ENCODE measurements at places on chromosomes 11 and 22.
A peak's percentile ranks its signal among the peaks of the same experiment; 100 is the strongest.

DNA sequence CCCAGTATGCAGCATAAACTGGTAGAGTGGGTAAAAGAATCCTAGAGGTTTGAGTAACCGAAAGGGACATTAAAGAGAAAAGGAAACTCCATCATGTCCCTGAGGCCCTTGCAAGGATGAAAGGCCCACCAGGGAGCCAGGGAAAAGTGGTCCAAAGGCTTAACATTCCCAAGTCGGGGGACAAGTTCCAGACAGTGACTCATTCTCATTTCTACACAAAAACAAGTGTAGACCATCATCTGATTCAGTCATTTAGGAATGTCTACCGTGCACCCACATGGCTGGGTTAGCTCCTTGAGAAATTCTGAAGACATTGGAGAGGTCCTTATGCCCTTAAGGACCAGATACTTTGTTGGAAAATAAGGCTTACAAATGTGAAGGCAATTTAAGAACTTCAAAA, 4.8 kb upstream of the NOX4 start:
- DNase-seq = no peak

- no peak for DNase-seq
Observed at GRCh38 chr22:50702261-50702671, 29.6 kb downstream of the SHANK3 start.

DNA sequence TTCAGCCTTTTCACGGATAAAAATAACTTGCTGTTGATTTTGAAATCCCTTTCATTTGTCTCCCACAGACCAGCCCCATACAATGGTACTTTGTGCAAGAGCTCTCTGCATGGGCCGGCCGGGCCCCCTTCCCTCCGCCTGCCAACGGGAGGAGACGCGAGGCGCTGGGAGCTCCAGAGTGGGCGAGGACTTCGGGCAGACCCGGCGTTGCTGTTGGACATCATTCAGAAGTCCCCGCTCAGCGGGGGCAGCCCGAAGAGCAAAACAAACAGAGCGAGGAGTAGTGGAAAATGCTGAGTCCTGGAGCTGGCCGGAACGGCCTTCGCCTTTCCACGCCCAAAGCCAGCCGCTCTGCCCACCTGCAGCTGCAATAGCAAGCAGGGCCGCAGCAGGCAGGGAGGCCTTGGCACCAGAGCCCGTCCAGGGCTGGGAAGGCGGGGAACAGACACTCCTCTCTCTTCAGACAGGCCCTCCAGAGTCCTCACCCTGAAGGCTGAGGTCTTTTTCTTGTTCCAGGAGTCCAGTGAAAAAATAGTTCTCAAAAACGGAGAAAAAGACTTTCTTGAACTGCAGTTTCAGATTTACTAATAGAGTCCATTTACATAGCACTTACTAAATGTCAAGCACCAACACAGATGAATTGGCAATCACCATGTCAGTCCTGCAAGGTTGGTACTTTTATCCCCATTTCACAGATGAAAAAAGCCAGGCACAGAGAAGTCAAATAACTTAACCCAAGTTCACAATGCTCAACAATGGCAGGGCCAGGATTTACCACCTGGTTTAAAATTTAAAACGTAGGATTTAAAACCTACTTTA, 135.5 kb downstream of the ETS1 start:
- DNase-seq = peak; percentile 36

DNA sequence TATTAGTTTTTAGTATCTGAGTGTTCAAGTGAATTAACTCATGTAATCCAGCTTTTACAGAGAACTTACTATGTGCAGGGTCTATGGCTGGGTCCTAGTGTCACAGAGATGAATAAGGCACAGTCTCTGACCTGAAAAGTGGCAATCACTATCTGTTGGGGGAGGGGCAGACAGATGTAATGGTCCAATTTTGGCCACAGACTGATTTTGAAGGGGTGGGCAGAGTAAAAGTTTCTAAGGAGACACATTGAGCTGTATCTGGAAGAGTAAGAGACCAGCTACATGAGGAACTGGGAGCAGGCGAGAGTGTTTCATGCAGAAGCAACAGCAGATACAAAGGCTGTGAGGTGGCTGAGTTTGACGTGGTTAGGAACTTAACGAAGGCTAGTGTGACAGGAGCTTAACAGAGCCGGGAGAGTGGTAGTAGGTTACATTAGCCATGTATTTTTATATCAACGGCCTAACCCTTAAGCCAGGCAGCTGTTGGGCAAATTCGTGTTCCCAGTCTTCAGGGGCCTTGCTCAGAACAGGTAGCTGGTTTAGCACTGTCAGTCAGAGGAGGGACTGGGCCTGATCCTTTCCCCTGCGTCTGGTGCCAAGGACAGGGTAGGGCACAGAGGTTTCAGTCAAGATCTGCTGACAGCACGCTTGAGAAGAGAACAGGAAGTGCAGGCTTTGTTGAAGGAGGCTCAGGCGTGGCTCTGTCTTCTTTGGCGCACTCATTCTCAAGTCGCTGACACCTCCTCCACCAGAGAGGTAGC, 1.4 kb upstream of the STIM1 start:
- no peak for DNase-seq

Measured in spinal cord (tissue), 10 donors.